ENCODE measurements at places on chromosomes 4 and X.
A peak's percentile ranks its signal among the peaks of the same experiment; 100 is the strongest.

DNA sequence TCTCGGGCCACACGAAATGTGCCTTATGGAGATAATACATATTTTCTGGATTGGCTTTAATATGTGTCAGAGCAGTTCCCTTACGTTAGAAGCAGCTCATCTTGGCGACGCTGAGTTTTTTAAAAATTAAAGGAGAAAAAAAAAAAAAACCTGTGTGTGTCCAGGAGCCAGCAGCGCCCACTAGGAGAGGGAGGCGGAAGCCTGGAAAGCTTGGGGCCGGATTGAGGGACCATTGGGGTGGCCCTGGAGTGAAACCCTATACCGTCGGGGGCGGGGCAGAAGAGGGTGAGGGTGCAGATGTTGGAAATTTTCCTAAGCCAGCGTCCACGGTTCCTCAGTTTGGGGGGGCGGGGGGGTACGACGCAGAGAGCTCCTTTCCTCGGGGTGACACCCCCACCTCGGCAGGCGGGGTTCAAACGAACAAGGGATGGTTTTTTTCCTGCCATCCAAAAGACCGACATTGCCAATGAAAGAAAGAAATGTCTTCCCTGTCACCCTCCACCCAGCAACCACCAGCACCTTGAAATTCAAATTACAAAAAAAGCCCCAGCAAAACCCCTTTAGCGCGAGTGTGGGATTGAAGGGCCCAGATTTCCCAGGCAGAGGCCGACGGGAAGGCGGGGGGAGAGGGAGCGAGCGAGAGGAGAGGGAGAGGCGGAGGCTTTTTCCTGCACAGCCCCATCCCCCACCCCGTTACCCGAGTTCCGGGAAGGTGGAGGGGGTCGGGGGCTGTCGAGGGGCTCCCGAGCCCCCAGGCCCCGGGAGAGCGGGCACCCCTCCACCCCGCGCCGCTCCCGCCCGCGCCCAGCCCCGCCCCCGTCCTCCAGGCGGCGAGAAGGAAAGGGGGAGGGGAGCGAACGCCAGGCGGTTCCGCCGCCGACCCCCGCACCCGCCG, 859 bp downstream of the SMARCA1 start:
- DNase-seq = peak; percentile 67

DNA sequence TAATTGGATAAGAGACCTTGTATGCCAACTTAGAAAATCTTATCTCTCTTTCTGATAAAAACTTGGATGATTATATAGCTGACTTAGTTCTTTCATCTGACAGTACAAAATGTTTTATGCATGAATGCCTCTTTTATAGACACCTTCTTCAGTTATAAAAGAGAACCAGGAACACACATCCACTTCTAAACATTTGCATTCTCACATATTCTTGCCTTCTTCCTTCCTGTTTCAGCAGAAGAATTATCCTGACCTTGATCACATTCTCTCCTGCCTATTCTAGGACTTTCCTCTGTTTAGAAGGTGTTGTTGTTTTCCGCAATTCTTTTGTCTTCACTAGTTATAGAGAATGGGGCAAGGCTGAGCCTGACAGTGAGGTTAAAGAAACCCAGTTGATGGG, 80.9 kb downstream of the LARP7 start:
- DNase-seq = no peak

GRCh38 chrX:119273420-119274192, 37.5 kb downstream of the PGRMC1 start:
- DNase-seq = no peak

DNA sequence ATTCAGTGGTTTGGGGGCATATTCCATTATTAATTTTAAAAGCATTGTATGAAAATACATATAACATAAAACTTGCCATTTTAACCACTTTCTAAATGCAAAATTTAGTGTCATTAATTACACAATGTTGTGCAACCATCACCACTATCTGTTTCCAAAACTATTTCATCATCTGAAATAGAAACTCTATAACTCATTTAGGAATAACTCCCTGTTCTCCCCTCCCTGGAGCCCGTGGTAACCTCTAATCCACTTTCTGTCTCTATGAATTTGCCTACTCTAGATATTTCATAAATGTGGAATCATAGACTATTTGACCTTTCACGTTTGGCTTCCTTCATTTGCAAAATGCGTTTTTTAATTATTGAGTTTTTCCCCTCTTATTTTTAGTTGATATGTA, 101.4 kb upstream of the GPC4 start:
- DNase-seq = no peak

DNA sequence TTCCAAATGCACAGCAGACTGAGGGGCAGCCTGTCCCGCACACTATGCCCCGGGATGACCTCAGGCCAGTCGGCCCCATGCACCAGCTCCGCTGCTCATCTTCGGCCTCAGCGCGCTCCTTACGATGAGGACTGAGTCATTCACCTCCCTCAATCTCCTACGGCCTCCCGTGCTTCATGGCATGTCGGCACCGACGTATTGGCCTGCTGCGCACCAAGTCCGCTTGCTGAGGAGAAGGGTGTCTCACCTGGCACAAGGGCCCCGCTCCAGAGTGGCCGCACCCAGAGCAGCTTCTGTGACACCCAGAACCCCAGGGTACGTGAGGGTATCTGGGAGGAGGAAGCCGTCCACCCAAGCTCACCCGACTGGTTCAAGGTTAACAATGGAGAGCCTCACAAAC, 35.5 kb downstream of the GAK start:
- DNase-seq = no peak

DNA sequence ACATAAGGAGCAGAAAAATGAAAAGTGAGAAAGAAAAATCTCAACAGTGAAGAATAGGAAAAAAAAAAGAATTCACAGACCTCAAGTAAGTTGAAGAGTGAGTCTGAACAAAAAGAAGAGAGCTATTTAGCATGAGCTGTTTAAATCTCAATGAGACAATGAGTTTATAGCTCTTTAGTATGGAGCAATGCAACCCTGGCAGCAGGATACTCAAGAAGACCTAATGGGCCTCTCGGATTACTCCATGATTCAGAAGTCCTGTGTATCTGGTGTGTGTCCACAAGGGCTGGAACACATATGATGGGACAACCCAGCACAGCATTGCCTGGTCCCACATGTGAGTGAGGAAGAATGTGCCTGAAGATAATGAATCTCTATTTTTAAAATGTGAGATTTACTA, 563.1 kb upstream of the INTU start:
- DNase-seq = peak; percentile 12

DNA sequence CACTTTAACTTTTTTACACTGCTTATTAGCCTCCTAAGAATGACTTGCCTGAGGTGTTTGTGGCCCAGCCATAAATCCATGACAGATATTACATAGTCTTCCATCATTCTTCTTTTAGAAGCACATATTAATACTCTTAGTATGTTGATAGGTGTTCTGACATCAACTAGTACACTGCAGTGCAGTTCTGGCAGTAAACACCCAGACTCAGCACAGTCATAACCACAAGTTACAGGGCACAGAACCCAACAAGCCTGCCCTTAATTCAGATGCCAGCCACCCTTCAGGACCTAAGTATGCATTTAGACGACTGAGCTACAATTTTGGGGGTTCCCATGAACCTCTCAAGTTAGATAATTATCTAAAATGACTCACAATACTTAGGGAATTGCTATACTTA, 36.5 kb upstream of the GUCY1B1 start:
- DNase-seq = no peak

DNA sequence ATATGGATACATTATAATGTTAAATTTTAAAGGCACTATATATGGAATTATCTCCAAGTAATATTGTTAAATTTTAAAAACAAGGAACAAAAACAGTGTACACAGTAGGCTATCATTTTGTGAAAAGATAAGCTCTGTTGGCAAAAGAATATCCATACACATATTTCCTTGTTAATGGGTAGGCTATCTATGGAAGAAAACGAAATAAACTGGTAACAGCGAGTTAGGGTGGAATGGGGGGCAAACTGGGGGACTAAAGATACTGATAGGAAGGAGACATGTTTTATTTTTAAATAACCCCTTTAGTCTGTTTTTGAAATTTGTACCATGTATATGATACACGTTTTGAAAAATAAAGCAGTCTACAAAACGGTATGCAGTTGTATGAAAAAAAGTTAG, 3.6 kb upstream of the TSPAN5 start:
- DNase-seq = no peak

DNA sequence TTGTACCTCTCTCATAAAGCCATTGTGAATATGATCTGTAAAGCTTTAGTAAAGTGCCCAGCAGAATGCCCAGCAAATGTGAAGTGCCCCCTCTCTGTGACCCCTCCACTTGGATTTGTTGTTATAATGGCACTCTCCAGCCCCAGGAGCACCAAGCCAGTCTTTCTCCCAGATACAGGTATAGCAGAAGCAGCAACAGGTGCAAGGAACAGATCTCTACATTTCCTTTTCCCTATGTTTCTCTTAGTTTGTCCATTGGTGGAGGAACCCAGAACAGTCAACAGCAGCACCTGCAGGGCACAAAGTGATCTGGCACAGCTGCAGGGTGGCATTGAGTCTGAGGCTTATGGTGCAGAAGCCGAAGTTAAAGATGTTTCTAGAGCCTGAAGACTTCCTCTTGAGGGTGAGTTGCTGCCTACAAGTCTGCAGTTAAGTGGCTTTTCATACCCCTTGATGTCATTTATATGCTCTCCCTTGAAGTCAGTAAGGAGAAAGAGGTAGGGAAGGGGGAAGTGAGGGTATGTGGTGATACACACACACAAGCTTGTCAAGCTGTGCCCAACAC, 16.1 kb upstream of the CXCL3 start:
- DNase-seq = no peak

GRCh38 chr4:70935038-70935695, 33.0 kb downstream of the MOB1B start:
- DNase-seq = no peak

GRCh38 chr4:147244786-147245185, 236.1 kb upstream of the EDNRA start:
- DNase-seq = no peak

GRCh38 chr4:17368408-17368807, 143.5 kb downstream of the QDPR start:
- no peak for DNase-seq

DNA sequence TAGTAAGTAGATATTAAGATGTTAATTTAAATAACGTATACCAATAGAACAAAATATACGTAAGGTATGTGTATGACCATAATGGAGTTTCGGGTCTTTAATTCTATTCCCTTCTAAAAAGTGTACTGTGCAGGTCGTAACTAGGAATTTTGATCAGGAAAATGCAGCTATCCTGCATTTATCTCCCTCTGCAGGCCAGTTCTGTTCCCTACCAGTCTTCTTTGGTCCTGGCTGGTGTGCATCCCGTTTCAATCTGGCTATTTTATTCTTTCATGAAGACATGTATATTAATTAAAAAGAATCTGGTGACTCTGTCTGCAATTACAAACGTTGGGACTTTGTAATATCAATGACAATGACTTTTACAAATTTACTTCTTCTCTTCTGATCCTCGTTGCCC, 534.1 kb upstream of the AADAT start:
- no peak for DNase-seq

DNA sequence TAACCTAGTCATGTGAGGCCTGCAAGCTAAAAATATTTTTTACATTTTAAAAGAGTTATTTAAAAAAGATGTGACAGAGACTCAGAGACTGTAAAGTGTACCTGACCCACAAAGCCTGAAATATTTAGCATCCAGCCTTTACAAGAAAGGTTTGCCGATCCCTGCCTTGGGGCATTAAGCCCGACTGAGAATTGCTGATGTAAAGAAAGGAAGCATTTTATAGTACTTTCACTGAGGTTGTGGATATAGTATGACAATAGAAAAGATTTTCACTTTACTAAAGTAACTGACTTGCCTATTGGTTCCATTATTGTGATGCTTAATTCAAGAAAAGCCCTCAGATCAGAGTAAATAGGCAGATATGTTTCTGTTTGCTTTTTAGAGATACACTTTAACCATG, 17.0 kb downstream of the STK26 start:
- DNase-seq = no peak

- peak; percentile 89 for DNase-seq
Measured at GRCh38 chr4:55358668-55359067, 12.6 kb downstream of the SRD5A3 start.

- no peak for DNase-seq
Measured at GRCh38 chrX:138411048-138411447, 300.5 kb downstream of the FGF13 start.

Measured in LHCN-M2 (cell line).